ENCODE measurements at places on chromosomes 7 and 10. TPM values are rescaled to one million over a fixed set of nuclear protein-coding genes. Genes with fewer than 3 reads are reported as not detected.

GRCh38 chr10:95478935-95479334 lies 82.2 kb downstream of the SORBS1 start:
- DNase-seq, result no peak

DNA sequence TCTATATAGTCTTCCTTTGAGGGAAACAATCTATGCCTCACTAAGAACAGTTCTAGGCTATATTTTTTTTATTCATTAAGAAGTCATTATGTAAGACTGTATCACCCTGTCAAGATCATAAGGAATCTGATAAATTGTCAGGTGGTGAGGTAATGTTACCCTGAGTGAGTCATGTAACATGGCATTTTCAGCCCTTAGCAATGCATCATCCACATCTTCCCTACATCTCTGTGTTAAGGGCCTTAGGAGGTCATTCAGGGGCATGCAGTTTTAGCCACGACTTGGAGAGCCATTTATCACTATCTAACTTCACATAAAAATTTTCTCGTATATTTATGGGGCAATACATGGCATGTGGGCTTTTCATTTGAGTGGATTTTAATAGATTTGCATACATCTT lies 924.5 kb upstream of the MBL2 start:
- no peak for DNase-seq

DNA sequence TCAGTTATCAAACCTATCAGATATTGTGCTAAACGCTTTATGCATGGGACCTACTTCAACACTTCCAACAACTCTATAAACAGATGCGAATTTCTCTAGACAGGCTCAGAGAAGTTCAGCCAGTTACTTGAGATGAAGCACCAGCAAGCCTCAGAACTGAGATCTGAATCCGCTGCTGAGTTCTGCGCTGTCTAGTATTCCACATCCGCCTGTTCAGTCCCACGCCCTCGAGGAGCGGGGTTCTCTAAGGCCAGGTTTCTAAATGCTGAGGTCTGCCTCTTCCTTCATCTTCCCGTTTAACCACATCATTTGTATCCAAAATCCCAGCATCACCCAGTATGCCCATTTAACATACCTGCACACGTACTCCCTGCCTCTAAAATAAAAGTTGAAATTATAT lies 297.8 kb upstream of the ZNF32 start:
- no peak for DNase-seq

The FIGNL1 gene
- 49.3 TPM for total RNA-seq

The AGAP9 gene
- 3.7 TPM for total RNA-seq
